ENCODE measurements at places on chromosomes 6 and 20.

- no peaks in the 10 kb centered on the region for H3K36me3 ChIP-seq
- no peaks in the 10 kb centered on the region for H3K27me3 ChIP-seq
- H3K4me1 ChIP-seq: no peaks in the 10 kb centered on the region
- no peak overlapping the region for H3K27ac ChIP-seq
- DNase-seq: no peak
Observed at GRCh38 chr6:130864344-130864743, 37.1 kb downstream of the SMLR1 start.

DNA sequence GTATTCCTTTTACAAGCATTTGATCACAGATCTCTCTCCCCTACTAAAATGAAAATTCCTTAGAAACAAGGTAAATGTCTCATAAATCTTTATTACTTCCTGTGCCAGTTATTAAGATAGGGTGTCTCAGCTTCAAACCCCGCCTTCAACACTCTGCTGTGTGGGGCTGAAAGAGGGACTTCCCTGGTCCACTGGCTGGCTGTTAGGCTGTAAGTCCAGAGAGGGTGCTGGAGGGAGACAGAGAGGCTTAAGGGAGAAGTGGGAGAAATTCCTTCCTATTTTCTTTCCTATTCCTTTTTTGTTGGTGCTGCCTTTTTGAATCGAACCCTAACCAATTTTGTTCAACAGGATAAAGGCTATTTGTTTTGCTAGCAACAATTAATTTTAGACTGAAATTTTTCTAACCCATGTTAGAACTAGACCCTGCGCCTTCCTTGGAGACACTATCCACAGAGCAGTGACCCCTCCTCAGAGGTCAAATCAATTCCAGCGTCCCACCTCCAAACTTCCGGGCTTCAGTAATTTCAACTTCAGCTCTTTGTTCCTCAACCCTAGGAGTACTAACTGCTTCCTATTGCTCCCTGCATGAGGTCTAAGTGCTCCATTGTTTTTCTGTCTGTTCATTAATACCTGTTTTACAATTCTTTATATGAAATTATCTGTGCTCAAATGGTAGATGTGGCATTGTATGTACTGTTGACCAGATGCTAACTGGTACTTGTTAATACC, 207.5 kb upstream of the OPRM1 start:
- H3K27me3 ChIP-seq: no peaks in the 10 kb centered on the region
- DNase-seq: no peak
- no peak overlapping the region for H3K27ac ChIP-seq
- no peaks in the 10 kb centered on the region for H3K36me3 ChIP-seq
- no peaks in the 10 kb centered on the region for H3K4me1 ChIP-seq
- H3K4me3 ChIP-seq: no peak overlapping the region

GRCh38 chr20:32638848-32639247, 34.9 kb downstream of the C20orf203 start:
- H3K4me1 ChIP-seq: no peaks in the 10 kb centered on the region
- no peak overlapping the region for H3K27ac ChIP-seq
- no peaks in the 10 kb centered on the region for H3K27me3 ChIP-seq
- no peak for DNase-seq
- no peak overlapping the region for H3K4me3 ChIP-seq
- no peaks in the 10 kb centered on the region for H3K36me3 ChIP-seq

DNA sequence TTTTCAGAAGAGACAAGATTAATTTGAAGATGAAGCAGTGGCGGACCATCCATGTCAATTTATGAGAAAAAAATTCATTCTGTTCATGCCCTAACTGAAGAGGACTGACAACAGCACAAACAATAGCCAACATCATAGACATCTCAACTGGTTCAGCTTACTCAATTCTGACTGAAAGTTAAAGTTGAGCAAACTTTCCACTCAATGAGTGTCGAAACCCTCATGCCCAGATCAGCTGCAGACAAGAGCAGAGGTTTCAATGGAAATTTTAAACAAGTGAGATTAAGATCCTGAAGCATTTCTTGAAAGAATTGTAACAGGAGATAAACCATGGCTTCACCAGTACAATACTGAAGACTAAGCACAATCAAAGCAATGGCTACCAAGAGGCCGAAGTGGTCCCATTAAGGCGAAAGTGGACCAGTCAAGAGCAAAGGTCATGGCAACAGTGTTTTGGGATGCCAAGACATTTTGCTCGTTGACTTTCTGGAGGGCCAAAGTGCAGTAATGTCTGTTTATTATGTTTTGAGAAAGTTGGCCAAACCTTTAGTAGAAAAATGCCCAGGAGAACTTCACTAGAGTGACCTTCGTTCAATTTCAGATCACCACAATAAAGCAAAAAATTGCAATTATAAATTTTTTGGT, 6.1 kb upstream of the SFT2D1 start:
- H3K27me3 ChIP-seq: no peaks in the 10 kb centered on the region
- H3K36me3 ChIP-seq: no peaks in the 10 kb centered on the region
- H3K4me1 ChIP-seq: peaks cover 8% of the 10 kb centered on the region
- H3K27ac ChIP-seq: no peak overlapping the region

- no peaks in the 10 kb centered on the region for H3K36me3 ChIP-seq
- DNase-seq: no peak
- H3K4me1 ChIP-seq: peaks cover 34% of the 10 kb centered on the region
- no peaks in the 10 kb centered on the region for H3K27me3 ChIP-seq
Observed at GRCh38 chr6:42390228-42390934, 61.3 kb downstream of the TRERF1 start.

DNA sequence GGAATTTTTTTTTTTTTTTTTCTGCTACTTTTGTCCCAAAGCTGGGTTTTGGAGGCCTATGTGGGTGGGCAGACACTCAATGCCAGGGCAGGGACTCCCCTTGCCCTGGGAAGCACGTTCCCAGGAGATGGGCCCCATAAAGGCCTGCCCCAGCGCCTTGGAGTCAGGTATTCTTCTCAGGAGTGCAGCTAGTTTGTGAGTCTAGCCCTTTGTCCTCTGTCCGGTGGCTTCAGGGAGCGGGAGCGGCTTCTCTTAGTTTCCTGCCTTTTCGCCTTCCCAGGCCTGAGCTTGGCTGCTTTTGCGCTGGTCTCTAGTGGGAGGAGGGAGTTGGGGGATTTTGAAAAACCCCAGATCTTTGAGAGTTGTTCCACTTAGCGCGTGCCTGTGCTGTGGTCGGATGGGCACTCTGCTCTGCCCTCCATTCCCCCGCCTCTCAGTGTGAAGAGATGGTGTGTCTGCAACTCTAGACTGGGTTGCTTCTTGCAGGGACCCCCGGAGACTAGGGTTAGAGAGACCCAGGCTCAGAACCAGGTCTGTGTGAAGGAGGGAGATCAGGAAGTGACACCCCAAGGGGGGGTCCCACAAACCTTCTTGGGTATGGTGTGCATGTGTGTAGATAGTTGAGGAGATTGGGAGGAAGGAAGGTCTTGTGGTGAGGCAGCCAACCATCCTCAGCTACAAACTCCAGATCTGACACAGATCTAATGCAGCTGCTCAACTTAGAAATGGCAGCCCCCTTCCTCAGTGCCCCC, 1.3 kb downstream of the PLCG1 start:
- H3K4me1 ChIP-seq: peaks cover 35% of the 10 kb centered on the region
- DNase-seq: no peak
- peak overlapping the region; percentile 98 for H3K27ac ChIP-seq
- no peaks in the 10 kb centered on the region for H3K36me3 ChIP-seq

DNA sequence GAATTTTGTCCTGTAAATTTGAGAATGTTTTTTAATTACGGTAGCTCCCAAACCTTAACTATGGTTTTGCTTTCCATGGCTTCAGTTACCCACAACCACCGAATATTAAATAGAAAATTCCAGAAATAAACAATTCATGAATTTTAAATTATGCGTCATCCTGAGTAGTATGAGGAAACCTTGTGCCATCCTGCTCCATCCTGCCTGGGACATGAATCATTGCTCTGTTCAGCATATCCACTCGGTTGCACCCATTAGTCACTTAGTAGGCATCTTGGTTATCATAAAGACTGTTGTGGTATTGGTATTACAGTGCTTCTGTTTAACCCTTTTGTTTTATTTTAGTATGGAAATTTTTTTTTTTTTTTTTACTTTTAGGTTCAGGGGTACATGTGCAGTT, 39.7 kb downstream of the KCNS1 start:
- no peaks in the 10 kb centered on the region for H3K27me3 ChIP-seq
- H3K36me3 ChIP-seq: no peaks in the 10 kb centered on the region
- no peak overlapping the region for H3K4me3 ChIP-seq
- no peaks in the 10 kb centered on the region for H3K4me1 ChIP-seq

DNA sequence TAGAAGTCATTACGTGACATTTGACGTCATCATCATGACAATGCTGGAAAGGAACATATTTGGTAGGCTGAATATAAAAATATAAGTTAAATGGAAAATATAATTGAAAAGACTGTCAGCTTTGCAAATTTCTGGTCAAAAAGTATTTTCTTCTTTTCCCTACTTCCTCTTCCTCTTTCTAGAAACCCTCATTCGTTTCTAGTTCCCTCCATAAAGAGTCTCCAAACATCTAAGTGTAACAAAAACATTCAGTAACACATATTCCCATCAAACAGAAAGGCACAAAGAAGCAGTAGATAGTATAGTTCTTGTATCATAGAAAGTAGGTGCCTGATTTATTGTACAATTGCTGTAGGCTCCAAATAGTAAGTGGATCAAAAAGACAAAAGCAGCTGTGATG, 150.8 kb upstream of the FAM83B start:
- no peak overlapping the region for H3K27ac ChIP-seq
- no peaks in the 10 kb centered on the region for H3K27me3 ChIP-seq

- peaks cover 17% of the 10 kb centered on the region for H3K36me3 ChIP-seq
- H3K27ac ChIP-seq: no peak overlapping the region
- no peak overlapping the region for H3K4me3 ChIP-seq
Observed at GRCh38 chr6:42831237-42831636, 48.2 kb upstream of the RPL7L1 start.

DNA sequence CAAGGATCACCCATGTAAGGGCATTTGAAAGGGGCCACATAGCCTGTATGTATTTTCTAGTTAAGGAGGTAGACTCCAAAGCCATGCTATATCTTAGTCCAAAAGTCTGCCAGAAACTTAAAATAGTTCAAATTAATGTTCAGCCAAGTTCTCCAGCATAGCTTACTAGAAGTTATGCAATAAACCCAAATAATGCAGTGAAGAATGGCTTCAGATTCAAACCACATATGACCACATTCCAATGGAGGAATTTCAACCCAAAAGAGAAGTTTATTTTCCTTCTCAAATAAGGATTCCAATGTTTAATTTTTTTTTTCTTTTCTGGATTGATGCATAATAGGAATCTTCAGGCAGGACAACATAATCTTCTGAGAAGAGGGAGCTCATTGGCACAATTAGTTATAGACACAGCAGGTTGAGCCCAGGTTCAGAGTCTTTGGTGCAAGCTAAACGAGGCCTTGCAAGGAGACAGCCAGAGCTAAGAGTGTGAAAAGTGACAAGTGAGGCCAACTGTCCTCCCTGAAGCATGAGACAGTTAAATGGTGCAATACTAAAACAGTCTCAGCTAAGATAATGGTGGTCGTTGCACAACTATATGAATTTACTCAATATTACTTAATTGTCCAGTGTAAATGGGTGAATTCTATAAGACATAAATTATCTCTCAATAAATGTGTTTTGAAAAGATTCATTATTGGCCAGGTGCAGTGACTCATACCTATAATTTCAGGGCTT, 598.8 kb upstream of the CDH4 start:
- H3K4me3 ChIP-seq: no peak overlapping the region
- H3K4me1 ChIP-seq: no peaks in the 10 kb centered on the region
- H3K36me3 ChIP-seq: no peaks in the 10 kb centered on the region
- H3K27me3 ChIP-seq: no peaks in the 10 kb centered on the region

GRCh38 chr6:138088326-138088762, 18.9 kb downstream of the PERP start:
- peak overlapping the region; percentile 80 for H3K27ac ChIP-seq
- H3K4me3 ChIP-seq: no peak overlapping the region
- no peaks in the 10 kb centered on the region for H3K27me3 ChIP-seq
- peaks cover 41% of the 10 kb centered on the region for H3K36me3 ChIP-seq

Data from esophagus squamous epithelium (tissue), 5 donors.